Fibroblast of lung (primary cell): ENCODE measurements at places on chromosomes 12 and 14. TPM values are rescaled to one million over a fixed set of nuclear protein-coding genes. Genes with fewer than 3 reads are reported as not detected.
A peak's percentile ranks its signal among the peaks of the same experiment; 100 is the strongest.

The INHBE gene
- 9.2 and 26.4 TPM in 2 replicates for total RNA-seq

GRCh38 chr14:89537911-89538310 is 120.9 kb upstream of the FOXN3 start:
- no peak for DNase-seq

- peak; percentile 33 for DNase-seq
Observed at GRCh38 chr12:89261982-89262381, 90.3 kb downstream of the DUSP6 start.

DNA sequence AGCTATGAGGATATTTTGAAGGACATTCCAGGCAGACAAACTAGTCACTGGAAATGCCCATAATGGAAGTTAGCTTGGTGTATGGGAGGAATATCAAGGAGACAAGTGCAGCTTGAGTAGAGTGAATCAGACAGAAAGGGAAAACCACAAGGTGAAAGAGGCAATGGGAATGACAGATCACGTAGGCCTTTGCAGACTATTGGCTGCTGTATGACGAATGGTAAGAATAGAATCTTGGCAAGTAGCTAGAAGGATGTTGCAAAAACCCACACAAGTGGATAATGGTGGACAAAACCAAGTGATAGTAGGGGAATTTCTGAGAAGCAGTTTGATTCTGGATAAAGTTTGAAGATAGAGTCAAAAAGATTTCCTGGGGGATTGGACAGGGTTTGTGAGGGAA is 196.9 kb upstream of the NOVA1 start:
- peak; percentile 95 for DNase-seq

DNA sequence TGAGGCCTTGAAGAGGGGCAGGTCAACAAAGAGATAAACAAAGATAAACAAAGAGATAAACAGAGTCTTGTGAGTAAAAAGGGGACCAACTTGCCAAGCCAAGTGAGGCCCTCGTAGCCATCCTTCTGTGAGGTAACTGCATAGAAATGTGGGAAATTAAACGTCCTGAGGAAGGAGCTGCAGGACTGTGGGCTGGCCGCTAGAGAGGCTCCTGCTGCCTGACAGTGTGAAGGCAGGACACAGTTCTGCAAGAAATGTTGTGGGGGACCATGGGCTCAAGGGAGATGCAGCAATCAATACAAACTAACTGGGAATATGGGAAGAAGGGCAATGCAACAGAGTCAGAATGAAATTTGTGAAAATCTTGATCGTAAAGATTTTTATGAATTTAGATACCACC is 91.9 kb downstream of the SLC8A3 start:
- DNase-seq: peak; percentile 3

DNA sequence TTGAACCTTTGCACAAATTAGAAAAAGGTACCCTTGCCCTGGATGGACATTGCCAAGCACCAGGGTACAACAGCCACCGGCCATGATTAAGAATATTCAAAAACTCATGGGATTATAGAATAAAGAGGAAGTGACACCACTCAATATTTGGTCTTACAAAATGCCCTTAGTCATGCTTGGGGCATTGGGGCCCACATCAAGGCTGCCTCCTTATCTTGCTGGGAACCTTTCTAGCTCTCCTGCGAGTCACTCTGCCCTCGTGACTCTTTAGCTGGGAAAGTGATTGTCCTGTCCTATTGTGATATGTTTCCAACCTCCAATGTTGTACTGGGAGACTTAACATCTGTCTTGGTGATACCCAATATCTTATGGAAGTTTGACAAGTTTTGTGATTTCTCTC is 57.8 kb downstream of the GTF2A1 start:
- DNase-seq: no peak

- DNase-seq: no peak
Observed at GRCh38 chr12:101931498-101932326, 54.3 kb downstream of the DRAM1 start.

GRCh38 chr14:89624500-89625156 is 207.6 kb upstream of the FOXN3 start:
- DNase-seq: peak; percentile 58

- DNase-seq: no peak
Observed at GRCh38 chr14:105173901-105174894, 5.6 kb upstream of the JAG2 start.
